ENCODE measurements at places on chromosomes 7 and 10.

- no peak for DNase-seq
Observed at GRCh38 chr7:45658716-45659495, 84.7 kb downstream of the ADCY1 start.

DNA sequence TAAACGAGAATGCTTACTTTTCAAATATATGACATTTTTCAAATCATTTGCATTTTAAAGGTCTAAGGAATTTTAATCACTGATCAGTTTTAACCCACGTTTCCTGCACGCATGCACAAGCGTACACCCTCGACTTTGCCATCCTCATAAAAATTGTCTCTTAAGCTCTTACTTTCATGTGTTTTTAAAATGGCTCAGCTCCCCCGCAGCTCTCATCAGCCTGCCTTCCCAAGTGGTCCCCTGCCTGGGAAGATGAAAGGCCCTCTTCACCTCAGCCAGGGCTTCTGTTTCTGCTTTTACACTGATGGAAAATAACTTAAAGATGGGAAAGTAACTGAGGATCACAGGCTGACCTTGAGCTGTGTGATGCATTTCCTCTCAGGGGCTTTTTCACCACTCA is 131.6 kb upstream of the LSM8 start:
- no peak for DNase-seq

GRCh38 chr7:95479992-95480624 is 5.6 kb upstream of the ASB4 start:
- DNase-seq: no peak

GRCh38 chr7:72413886-72414285 is 1.7 kb upstream of the CALN1 start:
- DNase-seq: no peak

GRCh38 chr10:6569259-6569658 is 10.8 kb downstream of the PRKCQ start:
- no peak for DNase-seq

DNA sequence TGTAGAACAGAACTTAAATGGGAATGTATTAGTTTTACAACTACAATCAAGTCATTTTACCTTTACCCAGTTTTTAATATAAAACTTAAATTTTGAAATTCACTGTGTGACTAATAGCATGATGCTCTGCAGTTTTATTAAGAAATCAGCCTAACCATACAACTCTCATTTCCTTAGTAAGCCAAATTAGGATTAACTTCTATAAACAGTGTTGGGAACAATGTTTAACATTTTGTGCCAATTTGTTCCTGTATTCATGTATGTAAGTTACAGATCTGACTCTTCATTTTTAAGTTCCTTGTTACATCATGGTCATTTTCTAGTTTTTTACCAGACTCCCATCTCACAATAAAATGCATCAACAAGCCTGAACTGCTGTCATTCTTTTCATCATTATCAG is 209.8 kb downstream of the ZEB1 start:
- DNase-seq: no peak

GRCh38 chr7:157278791-157279724 is 57.7 kb upstream of the DNAJB6 start:
- DNase-seq: no peak

GRCh38 chr10:29144126-29144525 is 144.7 kb upstream of the LYZL1 start:
- DNase-seq: no peak

- DNase-seq: peak; percentile 10
Observed at GRCh38 chr10:125982260-125982948, 86.0 kb downstream of the FANK1 start.

DNA sequence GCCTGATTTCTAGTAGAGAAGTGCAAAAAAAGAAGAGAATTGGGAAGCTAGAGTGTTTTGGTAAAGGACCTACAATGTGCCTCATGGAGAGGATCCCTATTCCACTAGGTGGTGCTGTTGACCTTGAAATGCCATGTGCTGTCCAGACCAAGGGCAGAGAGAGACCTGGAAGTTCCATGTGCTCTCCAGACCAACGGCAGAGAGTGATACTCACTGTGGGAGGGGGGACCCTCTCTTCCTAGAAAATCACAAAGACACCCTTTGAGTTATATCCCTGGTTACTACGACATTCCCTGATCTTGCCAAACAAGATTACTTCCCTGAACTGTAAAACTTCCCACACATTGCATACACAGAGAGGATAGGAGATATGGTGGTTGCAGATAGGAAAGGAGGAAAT is 212.7 kb upstream of the ZNF804B start:
- DNase-seq: no peak

- DNase-seq: no peak
Observed at GRCh38 chr7:4103352-4104091, 578.6 kb upstream of the FOXK1 start.

All from CD8-positive, alpha-beta T cell (primary cell).